ENCODE measurements at places on chromosomes 2 and 18.

DNA sequence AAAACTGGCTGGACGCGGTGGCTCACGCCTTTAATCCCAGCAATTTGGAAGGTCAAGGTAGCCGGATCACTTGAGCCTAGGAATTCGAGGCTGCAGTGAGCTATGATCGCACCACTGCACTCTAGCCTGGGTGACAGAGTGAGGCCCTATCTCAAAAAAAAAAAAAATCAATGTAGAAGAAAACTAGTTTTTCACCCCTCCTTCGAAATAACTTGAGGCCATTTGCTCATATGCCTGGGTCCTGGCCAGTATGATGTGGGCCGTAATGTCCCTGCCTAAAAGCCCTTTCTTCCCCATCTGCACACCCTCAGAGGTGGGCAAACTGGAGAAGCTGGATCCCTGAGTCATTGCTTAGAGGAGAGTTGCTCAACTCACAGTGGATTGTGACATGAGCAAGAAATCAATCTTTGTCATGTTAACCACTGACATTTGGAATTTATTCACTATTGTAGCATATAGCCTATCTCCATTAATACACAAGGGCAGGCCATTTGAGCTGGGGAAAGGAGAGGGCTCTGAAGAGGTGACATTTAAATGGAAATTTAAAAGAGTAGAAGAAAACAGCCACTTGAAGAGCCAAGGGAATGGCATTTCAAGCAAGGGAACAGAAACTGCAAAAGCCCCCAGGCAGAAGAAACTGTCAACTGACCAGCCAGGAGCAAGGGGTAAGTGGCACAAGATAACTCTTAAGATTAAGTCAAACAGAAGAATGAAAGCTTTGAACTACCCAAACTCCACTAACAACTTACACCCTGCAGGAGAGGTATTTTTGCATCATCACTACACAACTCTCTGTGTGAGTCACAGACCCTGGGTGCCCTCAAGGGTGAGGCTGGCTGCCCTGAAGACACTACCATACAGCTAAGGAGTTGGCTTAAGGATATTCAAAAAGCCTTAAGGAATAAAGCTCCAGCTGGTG, 7.6 kb upstream of the METTL21A start:
- DNase-seq = no peak

GRCh38 chr2:95052307-95052706, 26.8 kb downstream of the MAL start:
- no peak for DNase-seq

DNA sequence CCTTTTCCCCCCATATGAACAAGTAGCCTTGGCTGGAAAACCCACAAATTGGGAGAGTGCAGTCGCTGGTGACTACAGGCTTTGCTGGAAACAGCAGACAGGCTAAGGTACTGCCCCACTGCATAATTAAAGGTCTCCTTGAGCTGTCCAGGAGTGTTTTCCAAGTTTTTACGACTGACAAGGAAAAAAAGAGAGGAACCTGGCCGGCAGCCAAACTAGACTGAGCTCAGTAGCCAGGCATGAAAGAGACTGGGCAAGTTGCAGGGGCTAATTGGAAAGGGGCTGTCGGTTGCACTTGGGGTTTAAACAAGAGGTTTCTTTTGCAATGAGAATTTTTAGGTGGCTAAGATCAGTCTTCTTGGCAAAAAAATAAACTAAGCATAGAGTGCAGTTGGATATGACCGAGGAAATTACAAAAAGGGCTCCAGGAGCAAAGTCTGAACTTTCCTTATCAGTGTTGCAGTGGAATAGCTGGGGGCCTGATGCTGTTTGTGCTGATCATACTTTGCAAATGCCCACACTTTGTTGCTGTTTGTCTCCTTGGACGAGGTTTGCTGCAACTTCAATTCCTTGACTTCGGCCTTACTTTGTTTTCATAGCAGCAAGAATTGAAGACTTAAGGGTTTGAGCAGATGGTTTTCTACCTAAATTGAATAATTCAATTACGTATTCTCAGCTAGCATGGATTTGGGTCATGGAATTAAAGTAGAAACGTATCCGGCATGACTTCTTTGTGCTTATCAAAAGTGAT, 2.1 kb downstream of the GULP1 start:
- DNase-seq = no peak

- DNase-seq = no peak
Observed at GRCh38 chr2:74292751-74293150, 50.5 kb downstream of the SLC4A5 start.

DNA sequence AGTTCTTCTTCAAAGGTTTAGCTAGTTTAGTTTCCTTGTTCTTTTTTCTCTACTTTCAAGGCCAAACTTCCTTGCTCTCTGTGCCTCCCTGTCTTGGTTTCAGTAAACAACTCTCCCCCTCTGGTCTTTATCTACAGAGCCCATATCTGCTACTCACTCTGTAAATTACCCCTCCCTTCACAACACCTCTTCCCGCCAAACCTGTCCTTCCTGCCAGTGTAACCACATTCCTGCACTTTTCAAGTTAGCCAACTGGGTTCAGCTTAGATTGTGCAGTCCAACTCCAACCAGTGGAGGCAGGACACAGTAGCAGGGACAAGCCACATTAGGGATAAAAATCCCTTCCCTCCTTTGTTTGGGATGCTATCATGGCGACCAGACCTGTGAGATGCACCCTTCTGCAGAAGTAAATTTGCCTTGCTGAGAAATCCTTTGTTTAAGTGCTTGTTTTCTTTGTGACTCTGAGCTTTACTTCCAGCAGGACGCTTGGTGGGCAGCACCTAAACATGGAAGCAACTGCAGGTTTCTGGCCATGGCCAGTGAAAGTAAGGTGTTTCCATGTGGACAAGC, 706.0 kb downstream of the KCNJ3 start:
- no peak for DNase-seq

- DNase-seq = no peak
Observed at GRCh38 chr2:186559370-186559769, 30.5 kb upstream of the ITGAV start.

DNA sequence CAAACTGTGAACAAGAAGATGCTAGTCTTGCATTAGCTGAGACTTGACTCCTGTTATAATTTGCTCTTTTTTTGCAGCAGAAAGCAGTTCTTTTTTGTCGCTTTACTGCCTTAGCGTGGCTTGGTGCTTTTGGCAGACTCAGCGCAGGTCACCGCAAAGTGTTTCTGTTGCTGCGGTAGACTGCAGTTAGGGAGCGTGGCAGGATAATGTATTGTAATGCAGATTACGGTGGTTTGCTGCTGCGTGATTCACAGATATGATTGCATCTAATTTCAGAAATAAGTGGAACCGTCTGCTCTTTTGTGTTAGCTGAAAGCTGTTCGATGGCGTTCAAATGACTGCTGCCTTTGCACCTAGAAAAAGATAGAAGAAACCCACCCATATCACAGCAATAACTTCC, 131.6 kb upstream of the SATB2 start:
- DNase-seq = no peak

GRCh38 chr2:64065516-64065915, 46.3 kb upstream of the VPS54 start:
- DNase-seq = no peak

GRCh38 chr18:41618147-41618546, 336.9 kb upstream of the PIK3C3 start:
- no peak for DNase-seq

DNA sequence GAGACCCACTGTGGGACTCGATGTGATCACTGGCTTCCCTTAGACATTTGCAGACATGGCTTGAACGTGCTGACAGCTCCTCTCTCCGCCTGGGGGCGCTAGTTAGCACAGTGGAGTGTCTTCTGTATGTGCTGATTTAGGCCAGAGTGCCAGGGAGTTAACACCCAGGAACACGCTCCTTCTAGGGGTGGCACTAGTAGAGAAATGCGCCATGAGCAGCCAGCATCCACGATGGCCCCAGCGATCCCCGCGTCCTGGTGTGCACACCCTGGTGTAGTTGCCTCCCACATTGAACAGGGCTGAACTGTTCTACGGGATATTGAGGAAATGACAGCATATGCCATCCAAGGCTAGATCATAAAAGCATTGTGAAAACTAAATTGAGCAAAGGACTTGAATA, 11.4 kb upstream of the NMUR1 start:
- no peak for DNase-seq

DNA sequence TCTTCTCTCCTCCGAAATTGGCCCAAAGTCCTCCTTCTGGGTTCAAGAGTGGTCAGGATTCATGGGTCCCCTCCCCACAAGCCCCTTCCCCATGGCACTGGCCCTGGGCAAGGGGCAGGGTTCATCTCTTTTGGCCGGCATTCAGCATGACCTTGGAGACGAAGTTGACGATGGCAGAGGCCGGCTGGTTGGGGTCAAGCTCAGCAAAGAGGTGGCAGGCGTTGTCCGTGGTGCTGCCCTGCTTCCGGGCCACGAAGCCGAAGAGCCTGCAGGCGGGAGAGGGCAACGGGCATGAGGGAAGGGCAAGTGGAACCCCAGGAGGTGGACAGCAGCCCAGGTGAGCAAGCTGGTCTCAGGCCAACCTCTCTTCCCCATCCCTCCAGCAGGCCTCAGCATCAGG, 198.5 kb downstream of the TNS1 start:
- DNase-seq = no peak

GRCh38 chr18:50527636-50528307, 32.1 kb upstream of the MAPK4 start:
- no peak for DNase-seq

- no peak for DNase-seq
Observed at GRCh38 chr18:32717126-32717525, 55.7 kb downstream of the KLHL14 start.

- no peak for DNase-seq
Observed at GRCh38 chr2:3243804-3244203, 133.8 kb downstream of the EIPR1 start.

DNA sequence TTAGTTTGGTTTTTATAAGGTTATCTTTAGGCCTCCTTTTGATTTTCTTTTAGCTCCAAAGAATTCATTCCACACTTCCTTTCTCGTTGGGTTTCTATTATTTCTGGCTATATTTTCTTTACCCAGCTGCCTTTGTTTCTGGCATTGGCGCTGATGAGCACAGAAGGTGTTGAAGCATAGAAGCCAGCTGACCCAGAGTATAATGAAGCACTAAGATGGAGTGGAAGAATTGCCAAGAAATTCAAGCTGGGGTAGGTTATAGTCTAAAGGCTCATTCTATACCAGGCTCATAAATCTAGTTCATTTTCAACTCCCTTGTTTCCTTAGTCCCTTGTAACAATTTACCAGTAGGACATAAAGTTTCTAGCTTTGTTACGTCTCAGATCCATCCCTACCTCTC, 169.5 kb downstream of the HRH4 start:
- no peak for DNase-seq

GRCh38 chr2:121608967-121609366, 40.3 kb downstream of the CLASP1 start:
- no peak for DNase-seq

All from smooth muscle cell of the brain vasculature (primary cell).